ENCODE measurements at places on chromosomes 11 and 22.

DNA sequence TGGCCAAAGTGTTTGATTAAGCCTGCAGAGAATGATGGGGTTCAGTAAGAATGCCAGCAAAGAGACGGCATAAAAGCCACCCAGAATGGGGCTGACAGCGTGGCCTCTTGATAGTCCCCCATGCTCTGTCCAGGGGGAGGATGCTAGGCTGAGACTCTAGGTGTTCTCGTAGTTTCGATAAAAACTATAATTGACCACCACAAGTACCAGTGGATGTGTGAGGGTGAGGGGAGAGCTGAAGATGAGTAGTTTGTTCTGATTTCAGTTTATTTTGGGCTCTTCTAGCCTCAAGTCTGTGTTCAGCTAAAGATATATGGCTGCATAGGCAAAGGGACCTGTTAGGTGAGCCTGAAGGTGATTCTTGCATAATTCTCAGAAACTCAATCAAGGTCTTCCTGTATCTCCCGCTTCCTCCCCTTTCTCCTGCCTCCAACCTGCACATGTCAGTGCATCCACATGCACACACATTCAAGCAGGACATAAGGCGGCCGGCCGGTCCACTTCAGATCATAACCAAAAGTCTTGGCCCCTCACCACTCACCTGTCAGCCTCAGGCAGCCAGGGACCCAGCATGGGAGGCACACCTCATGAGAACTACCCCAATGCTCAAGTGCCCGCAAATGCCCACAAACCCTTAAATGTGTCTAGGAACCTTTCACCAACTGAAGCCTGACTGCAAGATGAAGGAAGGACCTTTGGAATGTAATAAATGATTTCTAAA is 31.2 kb downstream of the FLI1 start:
- DNase-seq: no peak

DNA sequence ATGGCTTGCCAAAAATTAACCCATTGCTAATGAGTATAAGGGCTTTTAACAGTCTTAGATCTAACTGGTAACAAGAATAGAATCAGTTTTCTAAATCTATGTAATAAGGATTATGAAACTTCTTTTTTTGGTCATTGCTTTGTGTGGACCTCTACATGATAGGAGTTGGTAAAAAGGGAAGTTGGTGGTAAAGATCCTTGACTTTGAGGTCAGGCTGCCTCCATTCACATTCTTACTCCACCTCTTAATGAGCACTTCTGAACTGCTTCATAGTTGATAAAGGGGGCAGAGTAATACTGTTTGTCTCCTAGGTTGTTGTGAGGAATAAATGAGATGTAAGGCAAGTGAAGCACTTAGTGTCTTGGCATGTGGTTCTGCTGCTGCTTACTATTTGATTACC is 10.6 kb downstream of the EIF3M start:
- DNase-seq: no peak

GRCh38 chr22:43905681-43906080 is 13.9 kb upstream of the PNPLA5 start:
- DNase-seq: no peak

DNA sequence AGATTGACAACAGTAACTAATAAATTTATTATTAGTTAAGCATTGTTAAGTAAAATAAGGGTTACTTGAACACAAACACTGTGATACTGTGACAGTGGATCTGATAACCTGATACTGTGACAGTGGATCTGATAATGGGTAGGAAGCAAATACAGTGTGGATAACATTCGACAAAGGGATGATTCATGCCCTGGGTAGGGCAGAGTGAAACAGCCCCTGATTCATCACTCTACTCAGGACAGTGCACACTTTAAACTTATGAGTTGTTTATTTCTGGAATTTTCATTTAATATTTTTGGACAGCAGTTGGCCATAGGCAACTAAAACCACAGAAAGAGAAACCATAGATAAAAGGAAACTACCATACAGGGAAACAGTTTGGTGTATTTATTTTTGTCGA is 60.8 kb upstream of the CTSC start:
- no peak for DNase-seq

DNA sequence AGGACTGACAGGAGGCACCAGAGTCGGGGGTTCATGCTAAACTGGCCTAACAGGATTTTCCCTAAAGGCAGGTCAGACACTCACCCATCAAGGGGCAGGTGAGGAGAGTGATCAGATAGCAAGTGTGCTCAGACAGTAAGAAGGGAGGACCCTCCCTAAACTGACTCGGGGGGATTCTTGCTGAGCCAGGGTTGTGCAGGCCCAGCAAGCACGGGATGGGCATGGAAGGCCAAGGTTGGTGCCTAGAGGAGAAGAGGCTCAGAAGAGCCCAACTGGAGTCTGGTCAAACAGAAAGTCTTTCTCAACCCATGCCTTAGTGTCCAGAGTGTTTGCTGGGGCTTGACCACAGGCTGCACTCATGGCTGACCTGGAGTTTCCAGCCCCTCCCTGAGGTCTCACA is 6.2 kb upstream of the APOL1 start:
- DNase-seq: no peak

DNA sequence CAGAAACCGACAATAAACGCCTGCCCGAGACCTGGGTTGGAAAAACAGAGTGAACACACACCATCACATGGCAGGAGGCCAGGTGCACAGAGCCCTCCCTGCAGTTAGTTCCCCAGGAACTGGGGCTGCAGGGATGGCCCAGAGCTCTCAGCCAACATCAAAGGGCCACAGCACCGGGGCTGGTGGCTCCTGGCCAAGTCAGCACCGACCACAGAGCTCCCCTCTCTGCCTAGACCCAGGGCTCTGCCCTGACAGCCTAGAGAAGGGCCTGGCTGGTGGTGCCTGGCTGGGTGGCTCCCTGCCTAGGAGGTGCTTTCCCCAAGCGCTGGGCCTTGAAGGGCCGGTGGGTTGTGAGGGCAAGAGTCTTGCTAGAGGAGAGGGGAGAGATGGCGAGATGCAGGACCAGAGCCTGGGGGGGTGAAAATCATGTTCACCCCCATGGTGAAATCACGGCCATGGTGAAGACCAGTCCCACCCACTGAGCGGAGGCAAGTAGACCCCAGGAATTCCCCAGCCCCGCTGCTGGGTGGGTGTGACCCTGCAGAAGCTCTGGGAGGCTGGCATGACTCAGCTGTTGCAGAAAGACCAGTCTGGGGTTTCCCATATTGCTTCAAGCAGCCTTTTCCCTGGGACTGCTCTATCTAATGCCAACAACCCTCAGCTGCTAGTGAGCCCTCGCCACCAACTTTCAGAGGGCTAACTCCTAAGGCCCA is 7.2 kb upstream of the BID start:
- peak; percentile 60 for DNase-seq

GRCh38 chr11:18495703-18496102 is 31.0 kb downstream of the TSG101 start:
- DNase-seq: no peak

- DNase-seq: no peak
These were observed 9.0 kb upstream of the RASSF10 start for GRCh38 chr11:13000116-13000515.

DNA sequence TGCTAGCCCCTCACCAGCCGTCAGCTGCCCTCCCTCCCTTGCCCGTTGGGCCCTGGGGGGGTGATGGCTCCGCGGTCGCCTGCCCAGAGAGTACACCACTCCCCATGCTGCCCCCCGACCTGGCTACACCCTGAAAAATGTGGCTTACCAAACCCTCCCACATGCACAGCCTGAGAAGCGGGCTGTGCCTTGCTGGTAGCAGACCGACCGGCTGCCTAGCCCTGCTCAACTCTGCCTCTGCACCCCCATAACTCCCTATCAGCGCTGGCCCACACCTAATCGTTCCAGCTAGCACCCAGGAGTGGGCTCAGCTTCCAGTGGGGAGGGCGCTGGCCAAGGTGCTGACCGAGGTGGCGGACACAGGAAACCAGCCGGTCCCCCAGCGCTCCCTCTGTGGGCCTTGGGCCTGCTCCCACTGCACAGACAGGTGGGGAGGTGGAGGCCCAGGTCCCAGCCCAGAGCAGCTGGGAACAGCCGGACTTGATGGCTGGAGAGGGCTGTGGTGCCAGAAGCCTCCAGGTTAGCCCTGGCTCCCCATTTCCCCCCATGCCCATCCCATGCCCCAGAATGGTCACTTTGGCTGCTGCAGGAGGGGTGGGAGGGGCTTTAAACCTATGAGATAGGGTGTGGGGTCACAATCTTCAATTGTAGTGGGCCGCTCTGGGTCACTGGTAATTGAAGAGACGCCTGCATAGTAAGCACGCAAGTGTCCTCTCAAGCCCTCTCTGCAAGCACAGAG is 32.1 kb upstream of the PRODH start:
- DNase-seq: no peak

- DNase-seq: no peak
These were observed 36.4 kb downstream of the PIK3C2A start for GRCh38 chr11:17171343-17171742.

DNA sequence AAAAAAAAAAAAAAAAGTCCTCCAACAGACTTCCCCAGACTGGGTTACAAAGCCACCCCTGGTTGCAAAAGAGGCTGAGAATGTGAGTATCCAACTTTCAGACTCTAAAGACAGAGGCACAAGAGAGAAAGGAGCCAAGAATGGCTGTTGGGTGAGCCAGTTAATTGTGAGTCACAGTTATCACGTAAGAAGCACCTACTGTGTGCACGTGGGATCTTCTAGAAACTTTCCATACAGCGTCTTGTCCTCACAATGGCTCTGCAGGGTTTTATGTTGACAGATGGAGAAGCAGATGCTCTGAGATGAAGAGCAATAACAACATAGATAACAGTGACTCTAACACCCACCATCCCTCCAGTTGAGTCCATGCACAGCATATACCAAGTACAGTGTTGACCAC is 41.0 kb downstream of the CD82 start:
- no peak for DNase-seq

All from activated CD4-positive, alpha-beta T cell treated with anti-CD3 and anti-CD28 coated beads, Interleukin-2, amount 50 U/mL, for 24 hours (primary cell).